Stimulated activated CD8-positive, alpha-beta memory T cell treated with anti-CD3 and anti-CD28 coated beads, Interleukin-12 subunit alpha, Interleukin-12 subunit beta, amount 100 ng/mL, for 4 hours (primary cell): ENCODE measurements at places on chromosomes 7 and 10.

GRCh38 chr7:152597507-152597906 is 78.4 kb downstream of the XRCC2 start:
- DNase-seq: no peak

DNA sequence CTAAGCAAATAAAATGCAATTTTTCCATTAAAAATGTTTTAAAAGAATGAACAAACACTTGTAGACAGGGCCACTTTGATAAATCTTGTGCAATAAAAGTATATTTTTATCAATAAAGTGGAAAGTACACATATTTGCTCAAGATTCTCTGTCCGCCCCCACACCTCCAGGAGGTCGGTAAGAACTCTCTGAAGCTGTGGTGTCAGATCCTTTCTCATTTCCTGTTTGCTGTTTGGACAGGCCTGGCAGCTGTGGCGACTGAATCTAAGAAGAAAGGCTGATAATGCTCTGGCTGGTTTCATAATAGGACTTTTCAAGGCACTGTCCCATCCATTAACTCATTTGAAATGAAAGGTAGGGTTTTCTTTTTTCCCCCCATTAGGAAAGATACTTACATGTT is 15.3 kb upstream of the ASB4 start:
- DNase-seq: no peak

DNA sequence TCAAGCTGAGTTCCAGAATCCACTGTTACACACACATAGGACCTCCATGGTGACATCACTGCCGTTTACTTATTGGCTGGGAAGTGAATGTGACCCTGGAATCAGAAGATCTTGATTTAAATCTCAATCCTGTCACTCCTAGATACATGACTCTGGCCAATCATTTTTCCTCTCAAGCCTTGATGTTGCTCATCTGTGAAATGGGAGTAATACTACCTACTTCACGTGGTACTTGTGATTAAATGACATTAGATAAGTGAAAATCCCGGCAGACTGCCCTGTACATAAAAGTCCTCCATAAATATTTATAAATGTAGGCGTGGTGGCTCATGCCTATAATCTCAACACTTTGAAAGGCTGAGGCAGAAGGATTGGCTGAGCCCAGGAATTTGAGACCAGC is 88.0 kb upstream of the SVIL start:
- DNase-seq: no peak

- DNase-seq: no peak
Observed at GRCh38 chr7:133434246-133434865, 181.5 kb downstream of the EXOC4 start.

- no peak for DNase-seq
Observed at GRCh38 chr7:140694592-140694991, 1.9 kb upstream of the NDUFB2 start.

- DNase-seq: no peak
Observed at GRCh38 chr10:129194181-129194870, 272.7 kb upstream of the MGMT start.

GRCh38 chr10:8416760-8417159 is 362.3 kb downstream of the GATA3 start:
- peak; percentile 10 for DNase-seq

DNA sequence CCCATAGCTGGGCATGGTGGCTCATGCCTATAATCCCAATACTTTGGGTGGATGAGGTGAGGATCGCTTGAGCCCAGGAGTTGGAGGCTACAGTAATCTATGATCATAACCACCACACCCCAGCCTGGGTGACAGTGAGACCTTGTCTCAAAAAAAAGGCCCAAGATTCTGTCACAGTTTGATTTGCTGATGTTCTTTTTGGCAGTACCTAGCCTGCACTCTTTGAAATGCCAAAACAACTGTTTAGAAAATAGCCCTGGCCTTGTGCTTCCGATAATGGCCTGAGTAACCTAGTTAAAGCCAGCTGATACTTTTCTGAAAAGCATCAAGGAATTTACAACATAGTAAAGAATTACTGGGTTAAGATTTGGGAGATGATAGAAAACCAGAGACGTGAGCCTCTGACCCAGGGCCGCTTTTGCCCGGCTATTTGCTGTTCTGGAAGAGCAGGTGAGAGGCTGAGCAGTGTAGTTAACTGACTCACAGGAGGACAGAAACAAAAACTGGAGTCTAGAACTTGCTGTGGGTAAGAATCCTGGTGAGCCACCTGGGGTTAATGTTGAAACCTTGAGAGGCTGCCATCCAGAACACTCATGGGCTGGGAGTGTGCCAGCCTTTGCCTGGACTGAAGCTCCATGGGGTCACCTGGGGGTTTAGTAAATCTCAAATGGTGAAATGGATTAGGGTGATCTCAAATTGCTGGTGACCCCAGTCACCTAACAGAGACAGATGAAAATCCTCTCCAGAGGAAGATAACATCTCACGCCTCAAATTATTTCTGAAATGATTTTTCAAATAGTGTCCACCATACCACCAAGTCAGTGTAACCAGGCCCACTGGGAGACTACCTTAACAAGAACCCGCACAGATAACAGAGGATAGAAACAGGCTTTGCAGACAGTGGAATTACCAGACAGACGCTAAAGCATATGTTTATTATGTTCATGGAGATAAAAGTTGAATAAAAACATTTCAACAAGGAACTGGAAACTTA is 51.8 kb downstream of the GALNT11 start:
- no peak for DNase-seq

- no peak for DNase-seq
Observed at GRCh38 chr10:111335826-111336225, 259.0 kb downstream of the ADRA2A start.

- no peak for DNase-seq
Observed at GRCh38 chr7:56092789-56093531, at the start of gene PHKG1. PHKG1 (minus strand) TSS chr7:56092952; CDS start chr7:56088941, 4,011 bp downstream.

DNA sequence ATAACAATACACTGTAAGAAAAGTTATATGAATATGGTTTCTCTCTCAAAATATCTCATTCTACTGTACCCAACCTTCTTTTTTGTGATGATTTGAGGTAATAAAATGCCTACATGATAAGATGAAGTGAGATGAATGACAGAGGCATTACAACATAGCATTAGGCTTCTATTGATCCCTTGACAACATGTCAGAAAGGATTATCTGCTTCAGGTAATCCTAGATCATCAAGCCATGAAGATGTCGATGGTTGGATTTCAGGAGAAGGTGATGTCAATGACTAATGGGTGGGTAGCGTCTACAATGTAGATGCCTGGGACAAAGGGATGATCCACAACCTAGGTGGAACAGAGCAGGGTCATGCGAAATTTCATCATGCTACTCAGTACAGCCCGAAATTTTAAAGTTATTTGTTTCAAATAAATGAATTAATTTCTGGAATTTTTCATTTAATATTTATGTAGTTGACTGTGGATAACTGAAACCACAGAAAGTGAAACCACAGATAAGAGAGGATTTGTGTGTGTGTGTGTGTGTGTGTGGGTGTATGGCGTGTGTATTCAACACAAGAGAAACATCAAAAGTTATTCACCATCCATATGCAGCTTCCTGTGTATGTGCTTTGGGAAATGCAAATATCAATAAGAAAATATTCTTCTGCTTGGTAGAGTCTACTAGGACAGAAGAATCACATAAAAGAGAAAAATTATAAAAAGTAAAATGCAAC is 77.0 kb downstream of the MAGI2 start:
- no peak for DNase-seq

DNA sequence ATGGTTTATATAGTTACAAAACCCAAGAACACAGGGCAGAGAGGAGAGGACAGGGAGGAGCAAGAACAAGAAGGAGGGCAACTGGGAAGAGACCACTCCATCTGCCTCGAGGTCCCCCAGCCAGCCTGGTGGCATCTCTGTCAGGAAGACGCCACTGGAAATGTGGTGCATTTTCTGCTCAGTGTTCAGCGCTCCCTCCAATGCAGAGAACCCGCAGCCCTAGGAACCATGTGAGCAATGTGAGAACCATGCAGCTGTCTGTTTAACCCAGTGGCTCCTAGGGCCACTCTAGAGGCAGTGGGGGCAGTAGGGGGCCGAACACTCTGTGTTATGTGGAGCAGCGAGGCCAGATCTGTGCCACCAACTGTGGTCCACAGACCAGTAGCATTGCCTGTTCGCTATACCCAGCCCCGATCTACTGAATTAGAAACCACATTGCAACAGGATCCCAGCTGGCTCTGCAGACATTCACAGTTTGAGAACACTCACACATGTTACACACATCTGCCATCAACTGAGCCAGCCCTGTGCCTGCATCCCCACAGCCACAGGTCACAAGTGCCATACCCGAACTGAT is 110.2 kb downstream of the CPXM2 start:
- no peak for DNase-seq

DNA sequence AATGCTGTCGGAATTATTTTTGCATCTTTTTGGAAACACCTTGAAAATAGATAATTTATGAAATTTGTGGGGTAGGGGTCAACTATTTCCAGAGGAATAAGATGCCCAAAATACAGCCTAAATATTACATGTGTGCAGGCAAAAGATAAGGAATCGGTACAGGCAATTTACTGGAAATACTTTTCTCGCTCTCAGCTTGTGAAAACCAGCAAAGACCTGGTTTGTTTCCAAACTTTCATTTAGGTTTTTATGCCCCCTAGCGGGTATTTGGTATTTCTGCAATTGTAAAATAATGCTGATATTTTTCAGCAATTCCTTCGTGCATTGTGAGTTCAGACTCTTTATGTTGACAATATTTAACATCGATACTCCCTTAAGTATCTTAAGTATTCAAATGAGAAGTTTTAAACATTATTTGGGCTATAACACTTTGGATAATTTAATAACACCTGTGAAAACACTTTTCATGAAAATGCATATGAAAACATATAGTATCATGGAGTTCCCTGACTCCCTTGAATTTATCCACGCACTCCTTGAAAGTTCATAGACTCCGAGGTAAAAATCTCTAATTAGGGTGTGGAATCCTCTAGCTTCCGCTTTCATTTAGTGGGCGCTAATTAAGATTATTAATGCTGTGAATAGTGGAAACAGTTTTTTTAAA is 132.4 kb downstream of the TSPAN12 start:
- DNase-seq: no peak

DNA sequence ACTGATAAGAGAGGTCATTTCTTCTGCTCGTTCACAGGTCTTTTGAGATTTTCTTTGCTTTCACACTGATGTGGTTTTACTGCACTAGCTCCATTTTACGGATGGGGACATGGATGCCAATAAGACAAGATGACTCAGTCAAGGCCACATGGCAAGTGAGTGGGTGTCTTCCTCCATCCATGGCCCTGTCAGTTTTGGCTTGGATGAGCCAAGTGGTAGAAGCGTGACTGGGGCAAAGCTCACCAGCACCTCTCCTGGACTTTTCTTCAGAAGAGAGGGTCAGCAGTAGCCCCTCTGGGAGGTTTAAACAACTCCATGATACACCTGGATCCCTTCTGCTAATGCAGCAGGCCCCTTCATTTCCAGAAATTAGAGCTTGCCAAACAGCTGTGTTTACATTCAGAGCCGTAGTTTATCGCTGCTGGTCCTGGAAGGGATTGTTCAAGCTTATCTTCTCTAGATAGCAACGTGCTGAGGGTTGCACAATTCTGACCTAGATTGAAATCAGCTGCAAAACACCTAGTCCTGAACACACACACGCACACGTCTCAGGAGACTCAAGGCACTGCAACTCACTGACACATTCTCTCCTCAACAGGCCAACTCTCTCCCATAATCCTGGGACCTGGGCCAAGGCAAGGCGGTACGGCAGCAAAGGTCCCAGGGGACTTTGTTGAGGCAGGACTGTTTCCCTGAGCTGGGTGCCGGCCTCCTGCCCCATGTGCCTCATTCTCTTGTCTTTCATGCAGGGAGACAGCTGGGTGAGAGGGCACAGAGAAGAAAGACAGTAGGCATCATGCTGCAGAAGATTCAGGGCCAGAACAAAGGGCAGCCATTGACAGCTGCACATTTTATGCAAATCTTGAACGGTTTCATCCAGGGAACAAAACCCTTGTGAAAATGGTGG is 14.2 kb upstream of the PDCD4 start:
- no peak for DNase-seq

DNA sequence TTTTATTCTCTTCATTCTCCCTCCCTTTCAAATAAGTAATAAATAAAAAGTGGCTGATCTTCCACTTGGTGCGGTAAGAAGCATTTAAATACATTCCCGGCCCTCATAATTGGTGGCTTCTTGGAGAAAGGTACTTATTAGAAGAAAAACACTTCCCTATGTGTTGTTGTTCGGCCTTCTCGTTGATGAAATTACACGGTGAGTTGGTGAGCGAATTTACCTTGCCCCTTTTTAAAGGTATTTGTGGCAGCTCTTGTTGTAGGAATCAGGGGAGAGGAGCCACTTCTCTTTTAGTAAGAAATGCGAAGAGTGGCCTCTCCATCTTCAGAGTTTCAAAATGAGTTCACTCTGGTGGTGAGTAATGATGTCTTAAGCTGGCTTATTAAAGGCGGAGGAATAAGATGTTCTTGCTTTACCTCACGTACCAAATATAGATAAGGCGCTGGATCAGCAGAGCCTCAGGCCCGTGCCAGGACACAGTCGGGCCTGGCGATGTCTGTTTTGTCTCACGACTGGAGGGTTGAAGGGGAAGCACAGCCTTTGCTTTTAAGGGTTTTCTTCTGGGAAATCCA is 135.9 kb downstream of the CUX1 start:
- DNase-seq: no peak

DNA sequence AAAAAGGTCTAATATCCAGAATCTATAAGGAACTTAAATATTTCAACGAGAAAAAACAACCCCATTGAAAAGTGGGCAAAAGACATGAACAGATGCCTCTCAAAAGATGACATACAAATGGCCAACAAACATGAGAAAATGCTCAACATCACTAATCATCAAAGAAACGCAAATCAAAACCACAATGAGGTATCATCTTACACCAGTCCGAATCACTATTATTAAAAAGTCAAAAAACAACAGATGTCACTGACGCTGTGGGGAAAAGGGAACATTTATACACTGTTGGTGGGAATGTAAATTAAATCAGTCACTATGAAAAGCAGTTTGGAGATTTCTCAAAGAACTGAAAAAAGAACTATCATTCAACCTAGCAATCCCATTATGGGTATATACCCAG is 6.0 kb downstream of the VWDE start:
- no peak for DNase-seq

- DNase-seq: no peak
Observed at GRCh38 chr10:132036153-132036886, 29.4 kb upstream of the JAKMIP3 start.

DNA sequence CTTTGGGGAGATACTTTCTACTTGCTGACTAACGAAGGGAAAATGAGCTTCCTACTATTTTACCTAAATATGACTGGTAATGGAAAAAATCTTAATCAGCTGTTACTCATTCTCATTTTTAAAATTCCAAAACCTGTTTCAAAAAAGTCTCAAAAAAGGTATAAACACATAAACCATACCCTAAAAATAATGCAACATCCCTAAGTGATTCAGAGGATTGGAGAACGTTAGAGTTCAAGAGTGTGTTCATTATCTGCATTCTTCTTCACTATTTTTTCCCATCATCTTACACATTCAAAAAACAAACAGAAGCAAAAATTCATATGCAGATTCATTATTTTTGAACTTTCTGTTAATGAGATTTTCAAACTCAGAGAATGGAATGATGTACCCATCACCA is 150.4 kb upstream of the GNAI1 start:
- no peak for DNase-seq

DNA sequence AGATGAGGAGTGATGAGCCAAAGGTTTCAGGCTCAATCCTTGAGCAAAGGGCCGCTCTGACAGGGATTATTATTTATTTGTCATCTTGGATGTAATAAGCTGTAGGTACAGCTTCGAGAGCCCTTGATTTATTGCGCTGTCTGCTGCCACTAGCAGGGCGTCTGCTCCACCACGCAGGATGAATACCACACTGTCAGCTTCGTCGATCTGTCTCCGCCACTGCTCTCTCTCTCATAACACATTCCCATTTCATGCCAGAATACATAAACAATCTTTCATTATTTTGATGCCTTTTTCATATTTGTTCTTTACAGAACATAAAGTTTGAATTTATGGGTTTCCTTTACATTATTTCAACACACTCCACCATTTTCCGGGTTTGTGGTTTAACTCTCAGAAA is 276.6 kb downstream of the LRMDA start:
- DNase-seq: no peak
